Fibroblast of the aortic adventitia (primary cell): ENCODE measurements at places on chromosomes 7 and 10.

DNA sequence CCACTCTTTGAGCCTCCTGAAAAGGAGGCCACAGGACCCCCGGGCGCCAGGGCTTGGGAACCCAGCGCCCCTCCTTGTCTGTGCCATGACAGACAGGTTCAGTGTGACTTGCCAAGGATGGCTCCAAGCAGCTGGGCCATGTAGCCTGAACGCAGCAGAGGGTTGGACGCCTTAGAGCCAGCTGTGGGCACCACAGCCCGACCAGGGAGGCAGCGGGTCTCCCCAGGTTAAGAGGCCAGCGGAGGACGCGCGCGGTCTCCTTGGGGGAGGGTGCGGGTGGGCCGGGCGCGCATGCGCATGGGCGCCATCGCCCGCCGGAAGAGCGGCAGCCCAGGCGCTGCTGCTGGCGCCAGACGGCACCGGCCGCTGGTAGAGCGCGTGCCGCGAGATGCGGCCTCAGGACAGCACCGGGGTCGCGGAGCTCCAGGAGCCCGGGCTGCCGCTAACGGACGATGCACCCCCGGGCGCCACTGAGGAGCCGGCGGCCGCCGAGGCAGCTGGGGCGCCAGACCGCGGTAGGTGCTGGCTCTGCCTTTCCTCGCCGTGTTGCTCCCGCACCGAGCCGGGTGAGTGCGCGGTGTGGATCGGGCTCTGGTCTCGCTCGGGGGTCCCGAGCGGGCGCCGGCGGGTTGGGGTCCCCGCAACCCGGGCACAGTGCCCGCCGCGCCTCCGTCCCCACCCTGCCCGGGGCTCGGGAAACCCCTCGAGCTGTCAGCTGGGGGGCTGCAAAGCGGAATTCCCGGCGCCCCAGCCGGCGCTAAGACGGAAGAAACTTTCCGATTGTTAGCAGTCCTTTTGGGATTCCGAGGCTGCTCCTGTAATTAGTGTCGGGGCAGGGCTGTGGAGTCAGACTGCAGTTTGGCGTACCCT, at the start of gene SLC35G1:
TSS of gene SLC35G1 (plus strand) at position 333 of the 870 bp plus-strand sequence. CDS start at position 389, 56 bp downstream.
- DNase-seq = peak; percentile 56

- DNase-seq = no peak
Observed at GRCh38 chr7:154879629-154880028, 123.3 kb downstream of the PAXIP1 start.

GRCh38 chr10:58625070-58625469, 112.4 kb downstream of the BICC1 start:
- peak; percentile 97 for DNase-seq

DNA sequence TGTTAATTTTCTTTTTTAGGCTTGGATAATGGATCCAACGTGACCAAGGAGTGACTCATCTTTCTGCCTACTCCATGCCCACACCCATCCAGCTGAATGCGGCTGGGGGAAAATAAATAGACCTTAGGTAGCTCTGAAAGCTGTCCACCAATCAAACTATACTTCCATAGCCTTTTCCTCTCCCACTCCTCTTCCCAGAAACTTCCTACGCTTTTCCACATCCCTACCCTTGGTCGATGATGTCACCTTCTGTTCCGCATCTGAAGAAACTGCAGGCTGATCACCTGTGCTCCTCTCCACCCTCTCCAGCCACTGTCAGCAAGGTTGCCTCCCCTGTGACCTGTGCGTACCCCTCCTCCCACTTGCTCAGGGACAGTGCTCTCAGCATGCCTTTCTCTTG, 359.8 kb upstream of the KLF6 start:
- peak; percentile 11 for DNase-seq

GRCh38 chr7:117074378-117074777, 121.1 kb downstream of the ST7 start:
- DNase-seq = no peak

DNA sequence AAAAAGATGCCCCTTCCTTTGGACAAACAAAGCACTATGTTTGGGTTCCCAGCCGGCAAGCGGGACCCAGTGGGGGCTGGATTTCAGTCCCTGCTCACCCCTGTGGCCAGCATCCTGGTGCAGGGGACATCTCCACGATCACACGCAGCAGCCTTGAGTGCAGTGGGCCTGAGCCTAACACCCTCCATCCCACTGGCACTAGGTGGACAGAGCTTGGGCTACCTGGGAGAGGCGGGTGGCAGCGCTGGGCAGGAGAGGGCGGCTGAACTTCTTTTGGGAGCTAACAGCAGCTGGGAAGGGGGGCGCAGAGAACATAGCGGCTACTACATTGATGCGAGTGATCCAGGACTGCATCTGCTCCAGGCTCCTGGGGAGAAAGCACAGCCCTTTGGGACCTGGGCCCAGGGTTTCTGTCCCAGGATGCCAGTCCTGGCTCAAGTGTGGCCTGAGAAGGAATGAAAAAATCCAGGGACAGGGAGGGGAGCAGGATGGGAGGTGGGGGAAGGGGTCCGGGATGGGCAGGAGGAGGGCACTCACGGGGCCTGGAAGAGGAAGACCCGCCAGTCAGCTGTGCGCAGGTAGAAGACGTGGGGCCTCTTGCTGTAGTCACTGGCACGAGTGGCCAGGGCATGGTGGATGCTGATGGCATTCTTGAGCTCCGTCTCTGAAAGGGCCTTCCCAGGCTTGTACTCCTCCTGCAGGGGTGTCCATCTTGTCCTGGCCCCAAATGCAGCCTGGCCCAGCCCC, 9.0 kb downstream of the NFKB2 start:
- no peak for DNase-seq

DNA sequence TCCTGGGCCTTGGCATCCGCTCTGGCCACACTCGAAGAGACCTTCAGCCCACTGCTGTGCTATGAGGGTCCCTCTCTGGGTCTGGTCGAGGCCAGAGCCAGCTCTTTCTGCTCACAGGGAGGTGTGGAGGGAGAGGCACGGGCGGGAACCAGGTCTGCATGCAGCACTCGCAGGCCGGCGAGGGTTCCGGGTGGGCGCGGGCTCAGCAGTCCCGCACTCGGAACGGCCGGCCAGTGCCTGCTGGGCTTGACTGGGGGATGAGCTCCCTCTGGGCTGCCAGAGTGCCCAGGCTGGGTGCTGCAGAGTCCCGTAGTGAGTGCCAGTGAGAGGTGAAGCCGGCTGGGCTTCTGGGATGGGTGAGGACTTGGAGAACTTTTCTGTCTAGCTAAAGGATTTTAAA, 882.7 kb downstream of the XPNPEP1 start:
- no peak for DNase-seq

DNA sequence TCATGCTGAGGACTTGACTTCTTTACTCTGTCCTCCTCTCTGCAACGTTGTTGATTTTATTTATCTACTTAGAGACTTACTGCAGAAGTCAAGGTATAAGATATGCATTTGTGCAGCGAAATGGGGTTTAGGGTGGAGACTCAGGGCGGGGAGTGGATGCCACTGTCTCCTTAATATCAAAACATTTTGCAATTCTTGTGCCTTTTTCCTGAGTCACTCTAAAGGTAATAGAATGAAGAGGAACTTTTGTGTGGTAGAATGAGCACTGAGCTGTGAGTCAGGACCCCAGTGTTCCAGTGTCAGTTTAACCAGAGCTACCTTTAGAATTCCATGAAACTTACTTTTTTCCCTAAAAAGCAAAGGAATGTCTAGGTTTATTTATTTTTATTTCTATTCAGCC, 78.2 kb downstream of the VTI1A start:
- no peak for DNase-seq

DNA sequence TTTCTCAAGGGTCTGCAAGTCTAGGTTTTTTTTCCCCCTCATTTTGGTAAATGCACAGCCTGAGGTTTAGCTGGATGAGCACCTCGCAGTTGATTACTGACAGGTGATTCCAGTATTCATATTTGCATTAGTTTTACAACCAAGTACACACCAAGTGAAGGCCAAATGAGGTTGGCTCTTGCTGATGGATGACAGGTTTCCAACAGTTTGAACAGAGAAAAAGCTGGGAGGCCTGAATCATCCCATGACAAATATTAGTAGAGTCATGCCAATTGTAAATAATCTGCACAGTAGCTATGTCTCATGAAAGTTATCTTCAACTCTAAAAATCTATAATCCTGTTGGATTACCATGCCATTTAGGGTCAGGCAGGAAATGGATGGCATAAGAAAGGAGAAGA, 399.8 kb downstream of the HTR7 start:
- DNase-seq = no peak

DNA sequence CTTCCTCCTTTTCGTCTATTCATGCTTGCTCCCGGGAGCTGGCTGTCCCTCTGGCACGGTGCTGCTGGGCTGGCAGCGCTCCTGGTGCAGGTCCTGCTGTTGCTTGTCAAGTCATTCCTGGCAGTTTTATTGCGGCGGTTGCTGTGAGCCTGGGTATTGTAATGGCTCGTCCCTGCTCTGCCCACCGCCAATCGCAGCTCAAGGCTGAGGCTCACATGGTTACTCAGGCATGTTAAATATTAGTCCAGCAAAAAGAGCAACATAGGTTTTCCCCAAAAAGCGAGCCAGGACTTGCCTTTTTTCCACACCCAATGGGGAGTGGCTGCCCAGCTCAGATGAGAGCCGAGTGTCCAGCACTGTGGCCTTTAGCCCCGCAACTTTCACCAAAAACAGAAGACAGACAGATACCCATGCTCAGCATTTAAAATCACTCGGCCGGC, 492.9 kb upstream of the FOXK1 start:
- no peak for DNase-seq

GRCh38 chr10:119849031-119849789, 23.4 kb downstream of the MCMBP start:
- peak; percentile 68 for DNase-seq

- DNase-seq = no peak
Observed at GRCh38 chr10:43360086-43360485, 11.3 kb upstream of the FXYD4 start.

DNA sequence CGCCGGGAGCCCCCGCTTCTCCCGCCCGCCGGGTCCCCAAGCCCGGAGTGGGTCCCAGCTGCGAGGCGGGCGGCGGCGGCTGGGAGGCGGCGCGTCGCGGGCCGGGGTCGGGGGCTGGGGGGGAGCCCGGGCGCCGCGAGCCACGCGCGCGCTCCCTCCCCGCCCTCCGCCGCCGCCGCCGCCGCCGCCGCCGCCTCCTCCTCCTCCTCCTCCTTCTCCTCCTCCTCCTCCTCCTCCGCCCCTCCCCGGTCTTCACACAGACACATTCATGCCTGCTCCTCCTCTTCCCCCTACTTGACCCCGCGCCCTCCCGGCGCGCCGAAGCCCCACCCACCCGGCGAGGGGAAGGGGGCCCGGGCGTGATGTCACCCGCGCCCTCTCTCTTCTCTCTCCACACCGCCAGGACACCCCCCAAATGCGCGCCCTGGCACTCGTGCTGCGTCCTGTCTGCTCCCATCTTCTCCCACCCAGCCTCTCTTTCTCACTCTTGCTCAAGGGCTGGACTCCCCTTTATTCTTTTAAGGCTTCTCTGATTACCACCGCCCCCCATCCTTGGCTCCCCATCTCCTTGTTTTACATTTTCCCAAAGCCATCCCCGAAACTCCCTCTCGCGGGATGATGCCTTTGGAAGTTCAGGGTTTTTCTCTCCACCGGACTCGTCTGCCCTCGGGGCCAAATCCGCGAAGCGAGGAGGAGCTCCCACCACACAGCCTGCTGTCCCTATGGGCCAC, 967 bp upstream of the GLI3 start:
- peak; percentile 48 for DNase-seq

GRCh38 chr10:117226813-117227451, 14.0 kb upstream of the SLC18A2 start:
- DNase-seq = peak; percentile 16

DNA sequence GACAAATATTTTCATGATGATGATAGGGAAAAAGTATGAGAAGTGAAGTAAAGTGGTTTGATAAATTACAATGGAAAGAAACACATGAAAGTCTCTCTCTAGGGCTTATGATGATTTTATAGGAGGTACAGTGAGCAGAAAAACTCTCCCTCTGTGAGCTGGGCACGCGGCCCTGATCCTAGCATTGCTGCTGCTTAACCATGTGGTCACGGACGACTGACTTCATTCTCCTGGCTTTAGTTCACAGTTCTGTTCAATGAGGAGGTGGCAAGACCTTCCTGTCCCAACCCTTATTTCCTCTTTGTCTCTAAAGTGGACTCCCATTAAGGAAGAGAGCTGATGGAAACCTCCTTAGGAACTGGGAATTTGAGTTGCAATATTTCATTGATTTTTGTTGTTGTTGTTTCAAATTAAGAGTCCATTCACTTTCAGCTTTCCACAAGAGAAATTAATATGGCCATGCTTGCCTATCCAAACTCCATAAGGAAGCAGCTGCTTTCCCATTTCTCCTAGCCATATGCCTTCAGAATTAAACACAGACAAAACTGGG, 8.2 kb upstream of the PON3 start:
- DNase-seq = peak; percentile 13

- DNase-seq = no peak
Observed at GRCh38 chr7:25055520-25056220, 69.4 kb downstream of the CYCS start.

DNA sequence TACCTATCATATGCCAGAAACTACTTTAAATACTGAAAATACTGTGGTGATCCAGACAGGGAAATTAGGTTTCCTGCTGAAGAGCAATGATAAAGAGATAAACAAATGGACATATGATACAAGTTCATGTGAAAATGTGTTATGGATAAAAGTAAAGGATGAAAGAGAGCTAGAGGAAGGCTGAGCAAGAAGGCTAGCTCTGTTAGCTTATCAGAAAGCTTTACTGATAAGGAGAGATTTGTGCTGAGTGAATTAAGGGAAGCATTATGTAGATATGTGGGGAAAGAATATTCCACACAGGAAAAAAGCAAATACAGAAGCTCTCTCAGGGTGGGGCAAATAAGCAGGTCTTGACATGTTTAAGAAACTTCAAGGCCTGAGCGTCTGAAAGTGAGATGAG, 308.4 kb downstream of the HDAC9 start:
- DNase-seq = no peak

DNA sequence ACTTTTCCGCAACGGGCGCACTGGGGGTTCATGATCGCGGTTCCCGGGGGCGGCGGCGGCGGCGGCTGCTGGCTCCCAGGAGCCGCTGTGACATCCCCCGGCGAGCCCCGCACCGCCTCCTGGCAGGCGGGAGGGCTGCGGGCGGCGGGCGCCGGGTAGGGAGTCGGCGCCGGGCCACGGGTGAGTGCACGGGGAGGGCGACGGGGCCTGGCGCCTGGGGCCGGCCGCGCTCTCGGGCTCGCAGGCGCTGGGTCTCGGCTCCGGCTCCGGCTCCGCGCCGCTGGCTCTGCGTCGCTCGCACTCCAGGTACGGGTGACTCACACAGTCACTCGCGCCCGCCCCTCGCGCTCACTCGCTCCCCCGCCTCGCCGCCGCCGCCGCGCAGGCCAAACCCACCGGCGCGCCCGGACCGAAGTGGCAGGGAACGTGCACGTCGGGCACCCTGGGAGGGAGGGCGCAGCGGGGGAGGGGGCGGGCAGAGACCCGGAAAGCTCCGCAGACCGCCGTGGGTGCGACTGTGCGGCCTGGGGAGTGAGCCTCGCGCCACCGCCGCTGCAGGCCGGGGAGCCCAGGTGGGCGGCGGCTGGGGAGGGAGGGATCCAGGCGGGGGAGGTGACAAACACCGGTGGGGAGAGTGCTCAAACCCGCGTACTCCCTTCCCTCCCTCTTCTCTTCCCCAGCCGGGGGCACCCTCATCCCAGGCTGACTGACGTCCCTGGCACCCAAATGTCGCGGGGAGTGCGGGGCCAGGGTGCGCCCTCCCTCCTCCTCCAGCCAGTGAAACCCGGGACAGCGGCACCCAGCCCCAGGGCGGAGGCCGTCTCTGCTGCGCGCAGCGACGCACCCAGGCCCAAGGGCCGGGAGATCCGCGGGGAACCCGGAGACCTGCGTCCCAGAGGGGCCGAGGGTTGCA, 276.9 kb upstream of the NEBL start:
- DNase-seq = no peak
